Esophagus squamous epithelium (tissue), 5 donors: ENCODE measurements at places on chromosomes 11 and 22.

DNA sequence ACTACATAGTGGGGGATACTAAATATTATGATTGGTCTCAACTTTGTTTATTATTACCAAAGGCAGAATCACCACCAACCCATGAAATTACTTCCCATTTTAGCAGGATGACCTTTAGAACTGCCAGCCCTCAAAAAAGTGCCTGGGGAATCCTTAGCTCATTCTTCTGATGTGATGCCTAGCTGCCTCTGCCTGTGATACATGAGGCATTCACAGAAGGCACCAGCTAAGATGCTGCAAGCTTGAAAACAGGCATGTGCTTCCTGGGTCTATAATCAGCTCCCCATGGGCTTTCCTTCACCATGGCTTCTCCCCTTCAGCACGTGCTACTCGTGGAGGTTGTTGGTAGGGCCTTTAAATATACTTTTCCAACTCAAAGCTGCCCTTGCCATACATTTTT is 50.4 kb upstream of the ARHGAP20 start:
- no peak for DNase-seq

- DNase-seq, result no peak
These were observed 7.9 kb upstream of the ADORA2A start for GRCh38 chr22:24419475-24419850.

DNA sequence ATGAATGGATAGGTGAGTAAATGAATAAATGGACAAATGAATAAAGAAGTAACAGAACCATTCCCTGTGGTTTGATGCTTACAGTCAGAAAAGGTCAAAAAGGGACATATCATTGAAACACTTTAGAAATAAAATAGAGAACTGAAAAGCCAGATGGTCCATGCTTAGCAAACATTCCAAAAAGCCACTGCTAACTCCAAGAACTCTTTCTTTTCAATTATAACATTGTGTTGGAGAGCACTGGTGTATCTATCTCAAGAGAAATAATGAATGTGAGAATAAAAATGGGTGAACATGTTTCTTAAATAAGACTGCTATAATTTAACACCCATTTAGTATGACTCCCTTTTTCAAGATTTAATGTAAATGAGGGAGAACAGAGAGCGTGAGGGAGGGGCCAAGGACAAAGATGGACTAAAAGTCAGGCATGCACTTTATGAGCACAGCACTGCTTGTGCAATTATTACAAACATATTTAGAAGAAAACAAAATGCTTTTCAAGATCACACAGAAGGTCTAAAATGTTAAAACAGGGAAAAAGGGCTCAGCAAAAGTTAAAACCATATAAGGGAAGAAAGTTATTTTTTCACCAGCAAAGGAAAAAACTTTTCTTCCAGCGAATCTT is 224.3 kb upstream of the PITPNB start:
- no peak for DNase-seq

GRCh38 chr11:118338637-118339061 is 3.9 kb downstream of the CD3D start:
- peak; percentile 4 for DNase-seq

- no peak for DNase-seq
These were observed 51.1 kb downstream of the MUC6 start for GRCh38 chr11:985406-985805.

- DNase-seq, result peak; percentile 1
These were observed 39.7 kb upstream of the AKIP1 start for GRCh38 chr11:8871171-8871775.

DNA sequence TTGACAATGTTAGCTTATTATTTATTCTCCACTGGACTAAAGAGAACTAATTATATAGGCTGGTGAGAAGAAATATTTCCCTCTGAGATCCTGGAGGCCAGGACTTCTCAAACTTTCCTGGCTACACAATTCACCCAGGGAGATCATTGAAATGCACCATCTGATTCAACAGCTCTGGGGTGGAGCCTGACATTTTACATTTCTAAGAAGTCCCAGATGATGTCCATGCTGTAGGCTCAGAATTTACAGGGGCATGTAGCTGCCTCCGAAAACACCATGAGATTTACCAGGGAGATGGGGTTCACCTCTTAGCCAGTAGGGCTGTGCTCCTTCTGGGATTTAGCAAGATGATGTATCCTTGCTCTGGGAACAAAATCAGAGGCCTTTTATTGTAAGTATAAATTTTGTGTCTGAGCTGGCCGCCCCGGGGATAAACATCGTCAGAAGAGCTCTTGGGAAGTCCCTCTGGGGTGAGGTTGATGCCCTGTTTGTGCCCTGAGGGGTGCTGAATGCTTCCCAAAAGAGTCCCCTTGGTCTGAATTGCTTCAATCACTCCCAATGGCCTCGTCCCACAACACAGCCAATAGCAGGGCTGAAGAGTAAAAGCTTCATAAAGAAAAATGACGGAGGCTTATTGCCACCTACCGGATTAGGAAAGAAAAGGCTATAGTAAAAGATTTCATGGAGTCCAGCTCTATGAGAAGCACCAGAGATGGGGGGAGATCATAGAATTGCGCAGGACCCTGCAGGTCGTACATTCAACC is 33.4 kb upstream of the API5 start:
- DNase-seq, result no peak

GRCh38 chr22:43921370-43921769 is 2.2 kb upstream of the PNPLA3 start:
- DNase-seq, result no peak

DNA sequence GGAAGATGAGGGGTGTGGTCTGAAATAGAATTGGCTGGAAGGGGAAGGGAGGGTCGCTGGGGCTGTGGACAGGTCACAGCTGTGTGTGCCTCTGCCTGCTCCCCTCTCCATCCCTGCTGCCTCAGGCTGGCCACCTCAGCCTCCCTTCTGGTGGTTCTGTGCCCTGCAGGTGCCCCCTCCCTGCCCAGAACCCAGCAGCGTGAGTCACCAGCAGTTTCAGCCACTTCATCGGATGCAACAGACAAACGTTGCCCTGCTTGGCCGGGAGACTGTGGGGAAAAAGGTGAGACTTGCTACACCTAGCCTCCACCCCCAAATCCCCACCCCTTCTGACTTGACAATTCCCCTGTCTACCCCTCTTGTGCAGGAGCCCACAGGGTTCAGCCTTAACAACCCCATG is 21.8 kb upstream of the LRRC10B start:
- DNase-seq, result no peak
